ENCODE measurements at places on chromosomes 5 and 9. TPM values are rescaled to one million over a fixed set of nuclear protein-coding genes. Genes with fewer than 3 reads are reported as not detected.

Gene PCDHGA9
- 0.18 TPM for total RNA-seq

DNA sequence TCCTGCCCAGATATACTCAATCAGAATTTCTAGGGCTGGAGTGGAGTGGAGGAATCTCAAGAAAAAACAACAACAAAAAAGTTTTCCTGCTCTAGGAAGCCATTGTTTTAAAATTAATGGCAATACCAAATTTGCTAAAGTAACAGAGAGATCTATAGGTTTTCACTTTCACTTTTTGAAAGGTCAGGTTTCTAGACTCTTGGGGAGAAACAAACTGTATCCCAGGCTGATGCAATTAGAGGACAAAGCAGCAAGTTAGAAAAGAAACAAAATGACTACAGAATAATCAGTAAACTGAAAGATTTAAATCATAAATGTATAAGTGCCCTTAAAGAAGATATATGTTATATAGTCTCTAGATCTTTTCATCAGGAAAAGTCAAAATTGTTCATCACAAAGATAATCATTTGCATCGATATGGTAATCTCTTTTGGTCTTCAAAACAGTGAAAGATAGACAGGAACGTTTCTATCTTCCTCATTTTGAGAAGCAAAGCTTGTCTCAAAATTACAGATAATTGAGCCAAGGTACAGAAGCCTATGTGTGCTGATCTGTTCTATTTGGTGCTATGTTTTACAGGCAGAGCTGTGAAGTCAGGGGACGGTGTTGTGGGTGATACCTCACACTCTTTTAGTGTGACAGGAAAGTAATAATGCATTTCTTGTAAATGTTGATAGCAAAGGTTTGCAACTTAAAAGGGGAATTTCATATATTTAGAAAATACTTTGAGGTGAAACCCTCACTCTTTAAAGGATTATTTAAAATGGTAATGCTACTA lies 1746.6 kb upstream of the C9orf72 start:
- H3K27ac ChIP-seq = no peak overlapping the region
- no peaks in the 10 kb centered on the region for H3K4me1 ChIP-seq
- DNase-seq = no peak
- no peaks in the 10 kb centered on the region for H3K36me3 ChIP-seq

DNA sequence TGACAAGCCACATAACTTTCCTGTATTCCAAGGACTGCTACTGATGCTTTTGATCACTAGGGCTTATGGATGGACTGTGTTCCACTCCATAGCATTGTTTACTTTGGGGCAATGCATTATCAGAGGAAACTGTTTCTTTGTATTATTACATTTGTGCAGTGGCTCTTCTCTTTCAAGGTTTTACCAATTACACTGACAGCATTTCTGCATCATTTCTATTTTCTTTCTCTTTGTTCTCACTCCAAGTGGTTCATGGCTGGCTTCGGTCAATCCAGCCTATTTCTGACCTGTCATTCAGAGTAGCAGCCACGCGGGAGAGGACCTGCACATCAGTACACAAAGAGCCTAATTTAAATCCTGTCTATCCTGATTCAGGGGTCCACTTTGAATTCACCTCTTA lies 711.0 kb downstream of the TLE4 start:
- no peaks in the 10 kb centered on the region for H3K4me1 ChIP-seq
- no peaks in the 10 kb centered on the region for H3K36me3 ChIP-seq
- DNase-seq = no peak
- no peak overlapping the region for H3K27ac ChIP-seq
- H3K4me3 ChIP-seq = no peak overlapping the region

- no peak overlapping the region for H3K27ac ChIP-seq
- H3K4me1 ChIP-seq = no peaks in the 10 kb centered on the region
- no peaks in the 10 kb centered on the region for H3K36me3 ChIP-seq
These were observed 518.1 kb downstream of the CSNK1G3 start for GRCh38 chr5:124030043-124030491.

DNA sequence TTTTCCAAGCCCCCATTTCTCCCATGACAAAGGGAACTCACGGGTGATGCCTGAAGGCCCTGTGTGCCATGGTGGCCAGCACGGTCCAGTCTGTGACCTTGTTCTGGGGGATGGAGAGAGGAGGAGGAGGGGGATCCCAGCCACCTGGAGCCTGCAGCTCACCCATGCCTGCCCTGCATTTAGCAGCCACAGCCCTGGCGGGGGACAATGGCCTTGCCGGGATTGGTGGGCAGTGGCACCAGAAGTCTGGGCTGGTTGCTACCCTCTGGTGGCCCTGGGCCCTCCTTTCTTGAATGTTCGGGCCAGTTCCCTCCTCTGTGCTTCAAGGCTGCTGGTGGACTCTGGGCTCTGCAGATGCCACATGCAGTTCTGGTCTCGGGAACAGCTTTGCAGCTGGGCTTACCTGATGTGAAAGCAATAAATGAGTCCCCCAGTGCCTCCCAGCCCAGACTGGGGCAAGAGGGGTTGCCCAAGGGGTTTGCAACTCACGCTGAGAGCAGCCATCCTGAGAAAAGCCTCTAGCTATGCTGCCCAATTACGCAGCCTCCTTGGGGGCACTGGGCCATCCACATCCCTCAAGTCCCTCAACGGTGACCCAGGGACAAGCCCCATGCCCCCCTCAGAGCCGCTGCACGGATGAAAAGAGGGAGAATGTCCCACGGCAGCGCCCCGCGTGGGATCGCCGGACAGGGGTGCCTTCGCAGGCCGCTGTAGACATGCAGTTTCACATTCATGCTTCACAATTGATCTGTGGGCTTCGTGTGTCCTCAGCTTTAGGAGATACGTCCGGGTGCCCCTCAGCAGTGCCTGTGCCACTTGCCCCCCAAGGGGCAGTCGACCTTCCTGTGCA lies 49.2 kb upstream of the FCN1 start:
- no peak overlapping the region for H3K4me3 ChIP-seq
- no peak for DNase-seq
- H3K36me3 ChIP-seq = no peaks in the 10 kb centered on the region
- H3K27me3 ChIP-seq = no peaks in the 10 kb centered on the region
- no peaks in the 10 kb centered on the region for H3K4me1 ChIP-seq

DNA sequence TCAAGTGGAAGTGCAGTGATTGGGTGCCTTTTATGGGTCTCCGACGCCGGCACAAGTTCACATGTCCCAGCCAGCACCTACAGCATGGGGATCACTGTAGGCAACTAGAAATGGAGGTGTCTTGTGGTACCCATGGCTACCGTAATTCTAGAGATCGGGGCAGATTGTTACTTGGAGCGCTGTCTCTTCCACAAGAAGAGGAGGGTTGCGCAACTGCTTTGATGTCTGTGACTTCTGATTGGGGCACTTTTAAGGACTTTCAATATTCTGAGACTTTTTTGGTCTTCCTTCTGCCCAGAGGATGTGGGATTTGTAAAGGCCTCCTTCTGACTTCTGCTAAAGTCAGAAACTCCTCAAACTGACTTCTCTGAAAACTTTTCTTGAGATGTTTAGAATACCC lies 41.9 kb downstream of the GLRX start:
- no peak overlapping the region for H3K27ac ChIP-seq
- H3K36me3 ChIP-seq = no peaks in the 10 kb centered on the region
- no peak for DNase-seq
- no peaks in the 10 kb centered on the region for H3K4me1 ChIP-seq
- no peaks in the 10 kb centered on the region for H3K27me3 ChIP-seq

DNA sequence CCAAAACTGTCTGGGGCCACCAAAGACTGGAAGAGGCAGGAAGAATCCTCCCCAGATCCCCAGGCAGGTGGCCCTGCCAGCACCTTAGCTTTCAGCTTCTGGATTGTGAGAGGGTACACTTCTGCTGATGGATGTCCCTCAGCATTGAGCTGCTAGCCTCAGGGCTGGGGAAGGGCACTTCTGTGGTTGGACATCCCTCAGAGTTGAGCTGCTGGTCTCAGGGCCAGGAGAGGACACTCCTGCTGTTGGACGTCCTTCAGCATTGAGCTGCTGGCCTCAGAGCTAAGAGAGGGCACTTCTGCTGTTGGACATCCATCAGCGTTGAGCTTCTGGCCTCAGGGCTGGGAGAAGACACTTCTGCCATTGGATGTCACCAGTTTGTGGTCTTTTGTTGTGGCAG lies 83.8 kb upstream of the FCN1 start:
- H3K36me3 ChIP-seq = no peaks in the 10 kb centered on the region
- H3K27ac ChIP-seq = no peak overlapping the region
- no peaks in the 10 kb centered on the region for H3K27me3 ChIP-seq
- H3K4me3 ChIP-seq = no peak overlapping the region
- no peak for DNase-seq

Gene EMB
- total RNA-seq = 169 TPM

DNA sequence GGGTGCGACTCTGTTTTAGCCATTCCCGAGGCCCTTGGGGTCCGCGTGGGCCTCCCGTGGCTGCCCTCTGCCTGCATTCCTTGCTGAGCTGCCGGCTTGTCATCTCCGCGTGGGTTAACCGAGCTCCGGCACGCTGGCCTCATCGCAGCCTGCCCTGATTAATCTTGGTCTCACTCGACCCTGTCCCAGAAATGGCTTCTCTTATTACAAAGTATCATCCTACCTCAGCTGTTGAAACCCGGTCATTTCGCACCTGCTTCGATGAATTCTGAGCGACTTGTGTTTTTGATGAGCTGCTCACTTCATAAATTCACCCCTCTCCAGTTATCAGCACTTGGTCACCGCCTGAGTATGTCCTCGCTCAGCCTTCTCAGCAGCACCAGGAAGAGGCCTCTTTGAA lies 123.5 kb upstream of the EGFLAM start:
- no peak overlapping the region for H3K4me3 ChIP-seq
- DNase-seq = no peak
- no peaks in the 10 kb centered on the region for H3K4me1 ChIP-seq
- H3K36me3 ChIP-seq = no peaks in the 10 kb centered on the region

- DNase-seq = peak; percentile 76
- H3K36me3 ChIP-seq = peaks cover 22% of the 10 kb centered on the region
- peak overlapping the region; percentile 56 for H3K27ac ChIP-seq
- H3K4me1 ChIP-seq = peaks cover 21% of the 10 kb centered on the region
- H3K4me3 ChIP-seq = peak overlapping the region; percentile 43
These were observed 6.8 kb downstream of the MRPL36 start for GRCh38 chr5:1792842-1793266.

DNA sequence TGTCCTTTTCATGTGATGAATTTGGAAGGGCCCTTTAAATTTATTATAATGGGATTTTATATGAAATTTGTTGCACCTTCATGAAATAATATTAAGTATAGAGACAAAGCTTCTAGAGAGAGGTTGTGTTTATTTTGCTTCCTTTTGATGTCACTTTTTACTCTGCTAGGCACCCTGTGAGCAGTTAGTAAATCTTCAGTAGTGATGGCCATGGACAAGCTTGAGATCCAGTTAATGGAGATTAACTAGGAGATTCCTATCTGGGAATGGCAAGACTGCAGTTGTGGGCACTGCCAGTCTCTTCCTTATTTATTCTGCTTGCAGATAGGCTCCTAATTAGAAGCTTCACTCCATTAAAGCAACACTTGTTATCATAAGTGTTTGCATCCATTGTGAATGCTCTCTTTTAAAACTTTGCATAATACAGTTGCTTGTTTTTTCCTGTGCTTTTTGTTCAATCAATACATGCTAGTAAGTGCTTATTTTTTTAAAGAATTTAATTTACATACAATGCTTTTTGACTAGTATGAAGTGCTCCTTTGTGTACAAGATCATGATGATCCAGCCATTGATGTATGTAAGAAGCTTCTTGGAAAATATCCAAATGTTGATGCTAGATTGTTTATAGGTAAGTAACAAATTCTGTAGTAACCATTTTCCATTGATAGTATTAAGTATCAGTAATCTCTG lies 25.9 kb downstream of the UGCG start:
- peaks cover 15% of the 10 kb centered on the region for H3K36me3 ChIP-seq
- no peak for DNase-seq
- H3K4me1 ChIP-seq = peaks cover 27% of the 10 kb centered on the region
- H3K27me3 ChIP-seq = no peaks in the 10 kb centered on the region
- H3K4me3 ChIP-seq = no peak overlapping the region
- no peak overlapping the region for H3K27ac ChIP-seq

DNA sequence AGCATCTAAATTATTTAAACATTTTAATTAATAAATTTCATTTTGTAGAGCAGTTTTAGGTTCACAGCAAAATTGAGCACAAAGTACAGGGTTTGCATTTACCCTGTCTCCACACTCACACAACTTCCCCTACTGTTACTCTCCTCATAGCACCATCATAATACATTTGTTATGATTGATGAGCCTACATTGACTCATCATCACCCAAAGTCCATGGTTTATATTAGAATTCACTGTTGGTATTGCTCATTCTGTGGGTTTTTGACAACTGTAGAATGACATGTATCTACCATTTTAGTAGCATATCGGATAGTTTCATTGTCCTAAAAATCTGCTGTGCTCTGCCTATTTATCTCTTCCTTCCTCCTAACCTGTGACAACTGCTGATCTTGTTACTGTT lies 411.1 kb upstream of the MPDZ start:
- H3K27me3 ChIP-seq = no peaks in the 10 kb centered on the region
- no peaks in the 10 kb centered on the region for H3K36me3 ChIP-seq
- H3K27ac ChIP-seq = no peak overlapping the region
- H3K4me1 ChIP-seq = no peaks in the 10 kb centered on the region
- no peak for DNase-seq

- H3K4me3 ChIP-seq = no peak overlapping the region
- no peaks in the 10 kb centered on the region for H3K27me3 ChIP-seq
- H3K36me3 ChIP-seq = no peaks in the 10 kb centered on the region
- no peak for DNase-seq
These were observed 37.9 kb downstream of the SLC27A6 start for GRCh38 chr5:129003232-129003631.

DNA sequence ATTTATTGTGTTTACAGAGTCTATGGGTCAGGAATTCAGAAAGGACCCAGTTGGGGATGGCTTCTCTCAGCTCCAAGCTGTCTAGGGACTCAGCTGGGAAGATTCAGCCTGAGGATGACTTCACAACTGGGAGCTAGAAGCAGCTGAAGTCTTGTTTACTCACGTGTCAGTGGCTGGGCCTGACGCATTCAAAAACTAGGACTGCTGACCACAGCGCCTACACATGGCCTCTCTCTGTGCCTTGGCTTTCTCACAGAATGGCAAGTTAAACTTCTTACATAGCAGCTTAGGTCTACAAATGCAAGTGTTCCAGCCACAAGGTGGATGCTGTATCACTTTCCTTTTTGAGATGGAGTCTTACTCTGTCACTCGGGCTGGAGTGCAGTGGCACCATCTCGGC lies 16.3 kb upstream of the PPP2CA start:
- no peaks in the 10 kb centered on the region for H3K4me1 ChIP-seq
- no peaks in the 10 kb centered on the region for H3K36me3 ChIP-seq
- no peak for DNase-seq

Gene WDR31
- total RNA-seq = 1.3 TPM

Measured in naive thymus-derived CD4-positive, alpha-beta T cell (primary cell).